ENCODE measurements at places on chromosomes 13 and 19.

- no peak for DNase-seq
Measured at GRCh38 chr13:30362869-30363268, 55.5 kb upstream of the KATNAL1 start.

GRCh38 chr19:55086730-55087541, 11.3 kb downstream of the EPS8L1 start:
- DNase-seq = peak; percentile 40

- peak; percentile 20 for DNase-seq
Measured at GRCh38 chr19:35267353-35267817, 1.4 kb upstream of the USF2 start.

GRCh38 chr19:51422053-51422448, 4.6 kb upstream of the SIGLEC10 start:
- peak; percentile 70 for DNase-seq

GRCh38 chr19:6873708-6874431, 13.5 kb upstream of the ADGRE1 start:
- no peak for DNase-seq
